ENCODE measurements at places on chromosomes 1 and 21.

- DNase-seq: no peak
Observed at GRCh38 chr1:3807769-3808168, 11.5 kb upstream of the LRRC47 start.

DNA sequence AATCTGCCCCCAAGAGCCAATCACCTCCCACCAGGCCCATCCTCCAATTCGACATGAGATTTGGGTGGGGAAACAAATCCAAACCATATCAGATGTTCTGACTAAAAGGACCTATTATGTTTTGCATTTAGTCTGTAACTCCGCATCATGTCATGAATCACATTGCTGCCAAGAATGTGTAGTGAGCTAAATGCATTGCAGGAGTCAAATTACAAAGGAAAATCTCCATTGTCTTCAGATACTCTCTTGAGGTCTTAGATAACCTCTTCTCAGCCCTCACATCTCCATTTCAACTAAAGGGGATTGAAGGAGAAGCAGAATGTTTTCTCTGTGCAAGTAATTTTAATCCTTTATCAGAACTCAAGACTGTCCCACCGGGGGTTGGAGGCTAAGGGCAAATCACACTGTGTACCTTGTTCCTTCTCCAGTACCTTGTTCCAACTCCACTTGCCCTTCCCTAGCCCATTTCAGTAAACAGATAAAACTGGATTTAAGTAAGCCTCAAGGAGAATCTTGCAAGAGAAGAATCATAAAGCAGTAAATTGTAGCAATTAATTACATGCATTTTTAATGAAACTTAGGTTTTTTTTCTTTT is 34.1 kb downstream of the EXTL2 start:
- DNase-seq: no peak

DNA sequence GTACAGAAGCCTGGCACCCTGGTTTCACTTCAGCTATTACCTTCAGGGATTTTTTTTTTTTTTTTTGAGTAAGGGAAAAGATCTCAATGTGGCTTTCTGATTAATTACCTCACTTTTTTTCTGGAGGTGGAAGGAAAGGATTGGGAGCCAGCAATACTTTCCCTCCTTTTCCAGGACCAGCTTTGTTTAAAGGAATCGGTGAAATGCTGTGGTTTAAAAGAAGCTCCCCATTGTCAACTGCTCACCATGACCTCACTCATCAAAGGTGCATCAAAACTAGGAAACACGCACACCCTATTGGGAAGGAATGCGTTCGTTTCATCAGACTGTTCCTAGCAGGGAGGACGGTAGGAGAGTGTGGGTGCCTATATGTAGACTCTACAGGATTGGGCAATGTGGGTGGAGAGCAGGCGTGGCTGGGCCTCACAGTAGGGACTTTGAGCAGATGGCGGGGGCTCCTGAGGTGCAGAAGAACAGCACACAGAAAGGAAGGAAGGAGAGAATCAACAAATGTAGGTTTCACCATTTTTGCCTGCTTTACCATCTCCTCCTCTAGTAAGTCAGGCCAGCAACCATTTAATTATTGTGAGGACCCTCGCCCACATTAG is 13.0 kb downstream of the PHGDH start:
- no peak for DNase-seq

DNA sequence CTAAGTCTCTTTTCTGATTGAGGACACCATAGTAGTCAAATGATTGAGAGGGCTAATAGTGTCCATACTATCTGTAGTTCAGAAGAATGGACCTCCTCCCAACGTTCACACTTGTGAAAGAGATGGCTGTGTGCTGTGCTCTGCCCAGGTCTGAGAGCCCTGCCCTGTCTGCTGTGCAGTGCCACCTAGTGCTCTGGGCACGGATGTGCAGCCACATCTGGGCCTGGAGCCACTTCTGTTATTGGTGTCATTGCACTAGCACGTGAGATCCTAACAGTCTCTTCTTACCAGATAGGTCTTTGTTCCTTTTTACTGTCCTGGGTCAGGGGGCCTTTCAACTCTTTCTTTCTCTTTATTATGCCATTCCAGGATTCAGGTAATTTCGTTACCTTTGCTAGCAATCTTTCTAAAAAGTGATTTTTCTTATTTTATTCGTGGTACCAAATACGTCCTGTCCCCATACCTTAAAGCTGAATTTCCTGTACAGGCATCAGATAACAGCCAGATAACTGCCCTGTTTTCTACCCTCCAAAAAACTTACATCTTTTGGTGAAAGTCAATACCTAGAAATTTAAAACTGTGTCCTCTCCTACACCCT is 21.7 kb downstream of the INTS3 start:
- peak; percentile 54 for DNase-seq

DNA sequence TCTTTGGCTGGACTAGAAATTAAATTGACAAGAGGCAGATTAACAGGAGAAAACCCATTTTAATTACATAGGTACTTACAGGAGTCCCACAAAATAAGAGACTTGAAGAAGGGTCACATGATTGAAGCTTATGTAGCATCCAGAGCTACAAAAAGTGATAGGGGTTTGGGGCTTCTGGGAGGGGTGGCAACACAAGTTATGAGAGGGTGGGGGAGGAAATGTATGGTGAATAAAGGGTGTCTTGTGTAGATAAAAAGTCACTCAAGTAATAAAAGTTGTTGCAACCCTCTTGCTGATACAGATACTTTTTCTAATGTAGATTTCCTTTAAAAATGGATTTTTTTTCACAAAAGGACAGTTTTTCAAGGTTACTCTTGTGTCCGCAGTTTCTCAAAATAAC is 24.0 kb downstream of the USP25 start:
- no peak for DNase-seq

- no peak for DNase-seq
Observed at GRCh38 chr1:147167365-147167764, 4.9 kb downstream of the PRKAB2 start.

DNA sequence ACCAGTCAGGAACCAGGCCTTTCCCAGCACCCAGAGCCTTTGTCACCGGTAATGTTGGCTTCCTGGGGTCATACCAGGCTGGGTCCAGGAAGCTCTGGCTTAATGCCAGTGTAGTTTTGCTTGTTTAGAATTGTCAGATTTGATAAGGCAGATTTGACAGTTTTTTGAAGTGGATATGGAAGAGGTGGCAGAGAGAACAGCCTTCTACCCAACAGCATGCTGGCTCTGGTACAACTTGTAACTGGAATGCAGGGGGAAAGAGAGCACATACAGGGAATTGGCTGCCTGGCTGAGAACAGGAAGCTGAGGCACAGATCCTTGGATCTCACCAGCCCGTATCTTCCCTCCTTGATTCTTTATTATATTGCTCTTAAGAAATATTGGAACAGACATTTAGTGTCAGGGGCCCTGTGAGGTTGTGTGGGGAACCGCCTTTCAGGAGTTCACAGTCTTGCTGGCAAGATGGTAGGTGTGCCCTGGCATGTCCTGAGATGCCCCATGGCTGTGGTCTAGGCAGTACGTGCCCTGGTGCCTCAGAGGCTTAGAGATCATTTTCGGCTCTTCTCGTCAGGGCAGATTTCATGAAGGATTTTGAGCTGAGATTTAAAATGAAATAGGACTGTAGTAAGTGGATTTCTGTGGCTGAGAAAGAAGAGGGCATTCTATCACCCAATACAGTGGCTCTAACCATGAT is 227.0 kb downstream of the PBX1 start:
- no peak for DNase-seq

GRCh38 chr21:35849144-35849543 is 211.2 kb downstream of the SETD4 start:
- DNase-seq: no peak

DNA sequence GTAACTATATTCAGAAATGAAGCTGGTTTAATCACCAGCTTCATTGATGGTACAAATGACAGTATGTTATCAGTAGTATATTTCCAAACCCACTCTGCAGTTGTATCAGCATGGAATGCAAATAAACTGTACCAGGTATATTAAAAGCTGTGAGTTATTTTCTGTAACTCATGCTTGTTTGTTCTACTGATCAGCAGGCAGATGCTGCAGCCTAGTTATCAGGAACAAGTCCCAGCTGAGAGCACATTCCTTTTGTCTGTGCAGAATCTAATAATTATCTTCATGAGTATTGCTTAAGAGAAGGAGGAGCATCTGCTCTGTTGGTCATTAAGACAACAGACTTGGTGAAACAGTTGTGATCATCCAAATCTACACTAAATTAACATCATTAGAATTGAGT is 1331.1 kb downstream of the MRPL39 start:
- DNase-seq: no peak

GRCh38 chr1:27331922-27332321 is 9.9 kb upstream of the SYTL1 start:
- no peak for DNase-seq

GRCh38 chr1:38804062-38804886 is 55.3 kb downstream of the RRAGC start:
- DNase-seq: no peak

DNA sequence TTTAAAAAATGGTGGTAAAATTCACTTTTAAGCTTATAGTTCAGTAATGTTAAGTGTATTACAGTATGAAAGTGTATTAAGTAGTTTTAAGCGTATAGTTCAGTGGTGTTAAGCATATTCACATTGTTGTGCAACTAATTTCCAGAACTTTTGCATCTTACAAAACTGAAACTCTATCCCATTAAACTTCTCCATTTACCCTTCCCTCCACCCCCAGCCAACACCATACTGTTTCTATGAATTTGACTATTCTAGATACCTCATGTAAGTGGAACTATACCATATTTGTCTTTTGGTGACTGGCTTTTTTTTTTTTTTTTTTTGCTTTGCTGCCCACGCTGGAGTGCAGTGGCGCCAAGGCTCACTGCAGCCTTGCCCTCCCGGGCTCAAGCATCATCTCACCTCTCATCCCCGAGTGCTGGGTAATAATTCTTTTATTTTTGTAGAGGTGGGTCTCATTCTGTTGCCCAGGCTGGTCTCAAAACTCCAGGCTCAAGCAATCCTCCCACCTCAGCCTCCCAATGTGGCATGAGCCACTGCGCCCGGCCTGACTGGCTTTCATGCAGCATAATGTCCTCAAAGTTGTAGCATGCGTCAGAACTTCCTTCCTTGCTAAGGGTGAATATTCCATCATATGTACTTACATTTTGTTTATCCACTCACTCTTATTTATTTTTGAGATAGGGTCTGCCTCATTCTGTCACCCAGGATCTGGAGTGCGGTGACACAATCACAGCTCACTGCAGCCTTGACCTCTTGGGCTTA is 45.1 kb upstream of the BMP8B start:
- no peak for DNase-seq

GRCh38 chr21:46617267-46618051 is 12.6 kb upstream of the S100B start:
- no peak for DNase-seq

DNA sequence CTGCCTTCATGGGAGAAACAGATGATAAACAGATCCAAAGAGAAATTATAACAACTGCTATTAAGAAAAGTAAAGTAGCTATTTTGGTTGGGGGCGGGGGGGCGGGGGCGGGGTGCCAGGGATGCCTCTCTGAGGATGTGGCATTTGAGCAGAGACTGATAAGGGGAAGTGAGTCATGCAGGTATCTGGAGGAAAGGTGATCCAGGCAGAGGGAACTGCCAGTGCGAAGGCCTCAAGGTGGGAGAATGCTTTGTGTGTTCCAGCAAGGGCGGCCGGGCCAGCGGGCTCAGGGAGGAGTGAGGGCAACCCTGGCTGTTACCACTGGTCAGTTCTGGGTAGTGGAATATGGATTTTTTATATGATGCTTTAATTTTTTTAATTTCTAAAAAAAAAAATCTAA is 7.0 kb upstream of the TNFRSF1B start:
- no peak for DNase-seq

GRCh38 chr1:171188388-171189266 is 3.5 kb downstream of the FMO2 start:
- DNase-seq: no peak

DNA sequence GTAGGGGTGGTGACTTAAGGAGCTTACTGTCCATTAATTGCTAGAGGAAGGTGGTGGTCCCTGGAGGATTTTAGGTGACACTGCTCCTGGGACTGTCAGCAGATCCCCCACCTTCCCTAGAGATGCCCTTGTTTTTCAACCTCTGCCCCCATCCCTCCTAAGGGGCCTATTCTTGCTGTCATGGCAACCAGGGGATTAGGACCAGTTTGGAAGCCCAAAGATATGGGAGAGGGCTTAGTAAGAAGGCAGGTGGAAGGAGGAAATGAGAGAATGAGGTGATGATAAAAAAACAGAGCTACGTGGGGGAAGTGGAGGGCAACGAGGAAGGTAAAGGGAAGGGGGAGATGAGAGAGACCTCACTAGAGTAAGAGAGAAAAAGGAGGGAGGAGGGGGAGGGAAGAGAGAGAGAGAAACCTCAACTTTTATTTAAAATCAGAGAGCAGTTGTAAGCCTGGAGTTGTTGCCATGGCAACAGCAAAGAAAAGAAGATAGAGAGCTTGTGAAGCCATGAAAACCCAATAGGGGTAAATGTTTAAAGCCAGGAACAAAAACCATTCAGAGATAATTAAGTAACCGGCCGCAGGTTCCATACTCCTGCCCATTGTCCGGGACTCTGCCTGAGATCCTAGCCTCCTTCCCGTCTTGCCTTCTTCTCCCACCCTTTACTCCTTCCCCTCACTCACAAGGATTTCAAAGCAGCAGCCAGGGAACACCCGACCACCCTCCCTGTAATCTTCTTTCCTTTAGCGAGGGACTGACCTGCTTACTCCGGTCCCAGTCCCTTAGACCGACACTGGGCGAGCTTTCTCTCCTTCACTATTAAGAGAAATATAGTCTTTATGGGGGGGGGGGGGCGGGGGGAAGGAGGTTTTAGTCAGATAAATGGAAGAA is 20.6 kb downstream of the KIRREL1 start:
- DNase-seq: no peak

DNA sequence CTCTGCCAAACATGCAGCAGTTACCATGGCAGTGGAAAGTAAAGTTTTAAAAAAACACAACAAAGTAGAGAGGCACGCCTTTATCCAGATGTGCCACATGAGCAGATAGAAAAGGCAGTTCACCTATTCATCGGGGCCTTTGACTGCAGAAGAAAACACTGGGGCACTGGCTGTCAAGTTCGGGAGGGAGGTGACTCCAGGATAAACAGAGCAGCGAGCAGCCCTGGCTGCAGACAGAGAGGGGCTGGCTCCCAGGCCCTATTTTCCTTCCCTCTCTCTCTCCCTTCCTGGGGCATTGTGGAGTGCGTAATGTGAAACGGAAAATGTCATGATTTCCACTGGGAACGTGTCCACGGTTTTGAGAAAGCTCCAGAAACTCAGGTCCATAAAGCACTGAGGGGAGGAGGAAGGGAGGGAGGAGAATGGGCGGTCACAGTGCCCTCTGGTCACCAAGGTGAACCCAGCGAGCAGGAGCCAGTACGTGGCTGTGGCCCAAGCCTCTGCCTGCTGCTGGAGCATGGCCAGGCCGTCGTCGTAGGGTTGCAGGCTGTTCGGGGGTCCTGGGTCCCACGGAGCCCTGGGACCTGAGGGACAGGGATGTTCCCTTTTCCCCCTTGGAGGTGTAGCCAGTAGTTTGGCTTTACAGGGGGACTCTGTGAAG is 114.7 kb upstream of the IRF2BP2 start:
- no peak for DNase-seq

GRCh38 chr1:6267686-6268322 is 6.9 kb upstream of the GPR153 start:
- no peak for DNase-seq

DNA sequence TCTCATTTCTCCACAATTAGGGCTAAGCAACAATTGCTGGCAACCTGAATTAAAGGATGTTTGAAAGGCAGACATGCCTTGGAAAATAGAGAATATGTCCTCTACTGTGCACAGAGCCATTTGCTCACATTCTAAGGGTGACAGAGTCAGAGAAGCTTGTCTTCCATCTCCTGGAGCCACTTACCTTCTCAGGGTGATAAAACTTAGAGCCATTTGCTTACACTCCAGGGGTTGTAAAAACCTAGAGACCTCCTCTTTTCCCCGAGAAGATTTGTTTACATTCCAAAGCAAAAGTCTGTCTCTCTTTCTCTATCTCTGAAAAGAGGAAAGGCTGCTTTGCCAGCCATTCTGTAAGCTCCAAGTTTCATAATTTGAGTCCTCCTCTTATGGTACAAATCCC is 61.3 kb downstream of the LBR start:
- DNase-seq: no peak
